ENCODE measurements at places on chromosomes 5 and 9.

- no peak for DNase-seq
These were observed 7.5 kb upstream of the PSAT1 start for GRCh38 chr9:78289474-78289873.

GRCh38 chr5:59430066-59430685 is 463.4 kb downstream of the PDE4D start:
- peak; percentile 2 for DNase-seq

GRCh38 chr5:102762095-102762534 is 7.0 kb downstream of the PAM start:
- no peak for DNase-seq

GRCh38 chr5:5360941-5361520 is 61.4 kb upstream of the ICE1 start:
- no peak for DNase-seq

DNA sequence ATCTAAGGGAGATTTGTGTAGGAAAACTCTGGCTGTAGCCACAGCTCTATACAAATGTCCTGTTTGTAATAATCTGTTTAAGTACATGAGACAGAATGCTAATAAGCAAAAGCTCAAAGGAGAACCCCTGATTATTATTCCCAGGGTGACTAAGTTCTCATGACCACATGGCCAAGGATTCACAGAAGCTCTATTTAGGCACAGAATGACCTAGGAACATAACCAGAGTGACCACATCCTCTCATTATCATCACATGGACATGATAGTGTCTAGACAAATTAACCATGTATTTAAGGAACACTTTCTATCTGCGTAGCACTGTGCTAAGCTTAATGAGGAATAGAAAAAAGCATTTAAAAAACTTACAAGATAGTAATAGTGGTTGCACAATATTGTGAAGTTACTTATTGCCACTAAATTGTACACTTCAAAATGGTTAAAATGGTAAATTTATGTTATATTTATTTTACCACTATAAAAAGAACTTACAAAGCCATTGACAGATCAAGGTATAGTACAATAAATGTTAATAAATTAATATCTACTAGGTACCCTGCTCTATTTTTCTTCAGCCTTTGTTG is 56.3 kb downstream of the STX17 start:
- DNase-seq = peak; percentile 7

GRCh38 chr9:137421838-137422603 is 941 bp downstream of the EXD3 start:
- DNase-seq = no peak

DNA sequence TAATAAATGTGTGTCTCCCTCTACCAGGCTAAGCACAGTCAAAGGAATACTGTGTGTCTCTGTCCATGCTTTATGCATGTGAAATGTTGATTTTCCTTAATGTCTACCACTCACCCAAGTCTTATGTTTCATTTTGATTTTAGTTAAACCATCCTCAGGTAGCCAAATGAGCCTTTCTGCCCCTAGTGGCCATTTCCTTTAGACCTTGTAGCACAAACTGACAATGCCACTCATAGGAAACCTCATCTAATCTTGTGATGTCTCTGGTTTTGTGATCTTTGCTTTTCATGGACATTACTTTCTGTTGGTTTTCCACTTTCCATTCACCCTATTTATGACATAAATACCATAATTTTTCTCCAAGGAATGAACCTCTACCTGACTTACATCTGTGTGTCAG is 820.8 kb downstream of the MAT2B start:
- no peak for DNase-seq

DNA sequence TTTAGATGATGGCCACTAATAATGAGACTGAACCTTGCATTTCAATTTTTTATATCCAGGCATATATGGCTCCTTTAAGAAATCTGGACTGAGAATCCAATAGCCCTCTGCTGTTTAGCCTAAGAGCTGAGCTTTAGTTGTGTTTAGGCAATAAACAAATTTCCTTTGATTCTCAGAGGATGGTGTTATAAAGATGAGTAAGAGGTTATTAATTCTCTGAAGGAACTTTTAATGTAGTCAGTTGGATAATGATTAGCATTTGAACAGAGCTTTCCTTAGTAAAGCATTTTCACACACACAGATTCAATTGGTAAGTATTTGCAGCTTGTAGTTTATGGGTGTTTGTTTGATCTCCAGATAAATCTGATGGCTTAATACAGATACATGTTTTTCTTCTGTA is 149.6 kb downstream of the PRR16 start:
- no peak for DNase-seq

GRCh38 chr5:35924122-35924949 is 14.1 kb downstream of the CAPSL start:
- no peak for DNase-seq

GRCh38 chr5:171405615-171406014 is 13.8 kb upstream of the FGF18 start:
- DNase-seq = no peak

DNA sequence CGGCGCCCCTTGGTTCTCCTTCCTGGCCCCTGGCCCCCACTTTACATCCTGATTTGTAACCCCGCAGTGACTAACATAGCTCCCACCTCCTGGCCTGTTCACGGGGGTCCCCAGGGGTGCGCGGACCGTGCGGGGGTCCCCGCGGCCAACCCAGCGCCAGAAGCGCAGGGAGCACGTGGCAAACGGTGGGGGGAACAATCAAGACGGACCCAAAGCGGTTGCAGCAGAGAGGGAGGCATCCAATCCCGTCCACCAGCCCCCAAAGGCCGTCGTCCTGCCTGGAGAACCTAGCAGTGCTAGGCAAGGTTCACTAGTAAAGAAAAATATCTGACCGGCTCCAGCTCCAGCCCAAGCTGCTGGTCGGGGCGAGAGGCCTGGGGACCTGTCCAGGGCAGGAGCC is 201.5 kb downstream of the AUH start:
- no peak for DNase-seq

GRCh38 chr9:73615557-73615956 is 463.9 kb downstream of the ANXA1 start:
- DNase-seq = no peak

- DNase-seq = no peak
These were observed 34.1 kb upstream of the UNC5A start for GRCh38 chr5:176776141-176776865.

DNA sequence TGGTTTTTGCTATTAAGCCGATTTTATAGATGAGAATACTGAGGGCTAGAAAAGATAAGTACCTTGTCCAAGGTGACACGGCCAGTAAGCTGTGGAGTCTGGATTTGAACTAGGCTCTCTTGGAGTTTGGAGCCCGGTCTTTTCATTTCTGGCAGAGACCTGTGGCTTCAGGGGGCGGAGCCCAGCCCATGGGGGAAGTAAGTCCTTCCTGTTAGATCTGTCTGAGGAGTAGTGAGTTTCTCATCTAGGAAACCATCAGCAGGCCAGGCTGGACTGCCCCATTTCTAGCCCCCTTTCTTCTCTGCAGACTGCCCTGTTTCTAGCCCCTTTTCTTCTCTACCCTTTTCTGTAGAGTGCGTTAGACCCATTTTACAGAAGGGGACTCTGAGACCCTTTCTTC is 521 bp upstream of the PTGS1 start:
- DNase-seq = no peak

DNA sequence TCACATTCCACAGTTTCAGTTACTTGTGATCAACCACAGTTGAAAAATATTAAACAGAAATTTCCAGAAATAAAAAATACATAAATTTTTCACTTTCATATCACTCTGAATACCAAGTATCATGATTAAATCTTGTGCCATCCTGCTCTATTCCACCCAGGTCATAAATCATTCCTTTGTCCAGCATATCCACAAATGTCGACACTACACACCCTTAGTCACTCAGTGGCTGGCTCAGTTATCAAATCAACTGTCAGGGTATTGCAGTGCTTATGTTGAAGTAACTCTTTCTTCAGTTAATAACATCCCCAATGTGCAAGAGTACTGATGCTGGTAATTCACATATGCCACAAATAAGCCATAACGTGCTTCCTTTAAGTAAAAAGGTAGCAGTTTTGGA is 115.7 kb downstream of the FBXL17 start:
- DNase-seq = no peak

DNA sequence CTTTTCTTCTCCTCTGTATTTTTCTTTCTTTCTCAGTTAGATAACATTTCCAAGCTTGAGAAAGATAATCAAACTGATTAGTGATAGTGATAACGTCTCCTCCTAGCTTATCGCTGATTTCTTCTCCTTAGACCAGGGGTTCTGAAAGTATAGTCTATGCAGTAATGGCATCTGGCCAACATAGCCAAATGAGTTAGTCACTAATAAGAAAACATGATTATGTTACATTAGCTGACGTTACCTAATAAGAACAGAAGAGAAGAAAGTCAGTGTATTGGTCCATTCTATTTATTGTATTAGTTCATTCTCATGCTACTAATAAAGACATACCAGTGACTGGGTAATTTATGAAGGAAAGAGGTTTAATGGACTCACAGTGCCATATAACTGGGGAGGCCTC is 111.2 kb downstream of the STRBP start:
- DNase-seq = no peak

DNA sequence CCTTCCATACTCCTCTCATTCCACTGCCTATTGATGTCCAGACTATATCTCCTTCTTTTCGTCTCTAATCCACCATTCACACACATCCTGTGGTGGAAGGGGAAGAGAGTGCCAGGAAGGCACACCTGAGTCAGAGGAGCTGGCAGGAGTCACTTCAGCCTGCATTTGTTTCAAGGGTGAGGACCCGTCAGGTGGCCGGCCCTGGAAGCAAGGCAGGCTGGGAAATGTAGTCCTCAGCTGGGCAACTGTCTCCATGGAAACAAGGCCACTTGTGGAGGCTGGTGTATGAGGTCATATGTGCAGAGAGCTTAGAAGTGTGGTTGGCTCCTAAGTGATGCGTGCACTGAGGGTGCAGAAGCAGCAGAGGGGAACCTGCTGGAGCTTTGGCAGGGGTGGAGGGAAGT is 278.4 kb downstream of the NSG2 start:
- peak; percentile 58 for DNase-seq

- no peak for DNase-seq
These were observed 59.1 kb downstream of the ABLIM3 start for GRCh38 chr5:149200355-149200754.

GRCh38 chr9:134178768-134179551 is 14.6 kb upstream of the RNU6ATAC start:
- DNase-seq = no peak

- DNase-seq = peak; percentile 20
These were observed 340.6 kb downstream of the MTRR start for GRCh38 chr5:8209500-8209899.

DNA sequence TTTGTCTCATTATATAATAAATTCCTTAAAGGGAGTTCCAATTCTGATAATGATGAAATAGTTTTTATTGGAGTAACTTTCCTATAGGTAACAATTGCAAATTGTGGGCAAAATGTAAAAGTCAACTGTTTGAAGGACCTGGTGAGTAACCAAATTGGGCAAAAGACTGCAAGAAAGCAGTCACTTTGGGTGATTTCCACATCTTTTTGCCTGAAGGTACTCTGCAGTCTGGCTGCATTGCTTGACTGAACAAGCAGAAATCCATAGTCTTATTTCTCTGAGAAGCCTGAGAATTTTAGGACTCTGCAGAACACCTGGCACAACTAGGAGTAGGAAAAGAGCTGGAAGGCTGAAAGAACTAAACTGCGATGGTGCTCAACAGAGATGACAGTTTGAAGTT is 114.9 kb downstream of the HOMER1 start:
- no peak for DNase-seq

DNA sequence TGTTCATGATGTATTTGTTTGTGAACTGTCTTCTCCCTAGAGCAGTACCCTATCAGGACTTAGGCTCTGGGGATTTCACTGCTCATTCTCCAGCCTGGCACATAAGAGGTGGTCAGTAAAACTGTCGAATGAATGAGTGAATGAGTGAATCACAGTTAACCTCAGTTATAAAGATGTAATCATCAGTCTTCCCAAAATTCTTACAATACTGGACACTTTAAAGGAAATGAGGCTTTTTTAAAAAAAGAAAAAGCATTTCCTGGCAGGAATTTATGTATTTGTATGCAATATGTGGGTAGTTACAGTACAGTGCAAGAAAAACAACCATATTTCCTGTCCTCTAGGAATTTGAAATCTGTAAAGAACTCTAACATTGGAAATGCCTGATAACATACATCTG is 59.6 kb downstream of the RAI14 start:
- no peak for DNase-seq

GRCh38 chr5:73901455-73901854 is 275.5 kb downstream of the ARHGEF28 start:
- no peak for DNase-seq

GRCh38 chr5:133993185-133993936 is 11.4 kb downstream of the VDAC1 start:
- DNase-seq = no peak

DNA sequence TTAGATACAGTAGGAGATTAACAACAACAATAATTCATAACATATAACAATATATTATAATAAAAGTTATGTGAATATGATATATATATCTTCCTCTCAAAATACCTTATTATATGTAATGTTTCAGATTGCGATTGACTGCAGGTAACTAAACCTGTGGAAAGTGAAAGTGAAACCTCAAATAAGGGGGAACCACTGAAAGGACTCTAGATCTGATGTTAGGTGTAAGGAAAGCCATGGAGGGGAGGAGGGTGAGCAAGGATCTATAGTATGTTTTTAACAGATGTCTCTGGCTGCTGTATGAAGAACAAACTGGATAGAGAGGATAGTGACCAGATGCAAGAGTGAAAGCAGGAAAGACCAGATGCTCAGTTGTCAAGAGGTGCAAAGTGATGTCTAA is 5.8 kb upstream of the FSTL4 start:
- DNase-seq = no peak

DNA sequence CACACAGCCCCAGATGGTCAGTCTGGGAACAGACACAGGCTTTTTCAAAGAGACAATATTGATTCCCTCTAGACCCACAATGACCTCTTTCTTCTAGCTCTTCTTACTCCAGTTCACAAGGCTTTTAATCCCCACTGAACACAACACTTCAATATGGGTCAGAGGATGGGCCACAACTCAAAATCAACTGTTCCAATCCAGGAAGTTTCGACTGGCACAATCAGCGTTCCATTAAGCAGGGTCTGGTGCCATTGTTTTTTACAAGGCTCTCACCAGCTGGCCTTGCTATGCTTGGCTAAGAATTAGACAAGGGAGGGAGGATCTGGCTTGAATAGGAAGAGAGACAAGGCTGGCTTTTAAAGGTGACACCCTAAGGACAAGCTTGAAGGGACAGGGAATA is 199.4 kb upstream of the SLC24A2 start:
- DNase-seq = peak; percentile 44

- DNase-seq = no peak
These were observed 461.4 kb upstream of the ST8SIA4 start for GRCh38 chr5:101364469-101364868.

DNA sequence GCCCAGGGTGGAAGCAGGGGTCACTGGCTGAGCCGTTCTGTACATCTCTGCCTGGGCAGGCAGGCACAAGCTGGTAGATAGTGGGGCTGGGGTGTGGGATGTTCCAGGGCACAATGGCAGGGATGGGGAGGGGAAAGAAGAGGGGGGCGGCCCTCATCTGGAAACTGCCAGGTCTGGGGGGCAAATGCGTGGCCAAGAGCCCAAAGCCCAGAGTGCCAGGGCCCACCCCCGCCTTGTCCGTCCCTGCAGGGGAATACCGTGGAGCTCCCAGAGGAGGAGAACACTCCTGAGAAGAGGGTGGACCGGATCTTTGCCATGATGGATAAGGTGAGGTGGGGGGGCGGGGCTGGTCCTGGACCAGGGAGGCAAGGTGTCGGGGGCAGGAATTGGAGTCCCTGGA is 42.7 kb upstream of the HMCN2 start:
- DNase-seq = no peak

GRCh38 chr5:137264041-137264440 is 235.1 kb downstream of the SPOCK1 start:
- no peak for DNase-seq

- DNase-seq = no peak
These were observed at the start of gene UBE2QL1 for GRCh38 chr5:6448622-6449464. UBE2QL1 (plus strand) TSS chr5:6448859; CDS start chr5:6448894, 35 bp downstream.

Data from Ammon's horn (tissue), 1 donor.